ENCODE measurements at places on chromosomes 7 and 10.

DNA sequence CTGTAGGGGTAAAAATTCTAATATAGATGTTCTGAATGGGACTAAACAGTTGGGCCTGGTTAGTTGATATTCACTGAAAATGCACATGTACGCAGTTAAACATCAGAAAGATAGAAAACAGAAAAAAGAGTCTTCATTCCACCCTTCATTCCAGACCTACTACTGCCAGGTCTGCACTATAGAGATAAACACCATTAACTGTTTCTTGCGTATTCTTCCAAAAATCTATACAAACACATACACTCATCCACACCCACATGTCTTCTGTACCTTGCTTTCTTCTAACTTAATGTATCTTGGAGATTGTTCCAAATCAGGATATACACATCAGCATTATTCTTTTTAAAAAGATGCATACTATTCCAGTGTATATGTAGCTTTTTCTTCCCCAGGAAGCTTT, 13.9 kb upstream of the CLEC2L start:
- DNase-seq: no peak

DNA sequence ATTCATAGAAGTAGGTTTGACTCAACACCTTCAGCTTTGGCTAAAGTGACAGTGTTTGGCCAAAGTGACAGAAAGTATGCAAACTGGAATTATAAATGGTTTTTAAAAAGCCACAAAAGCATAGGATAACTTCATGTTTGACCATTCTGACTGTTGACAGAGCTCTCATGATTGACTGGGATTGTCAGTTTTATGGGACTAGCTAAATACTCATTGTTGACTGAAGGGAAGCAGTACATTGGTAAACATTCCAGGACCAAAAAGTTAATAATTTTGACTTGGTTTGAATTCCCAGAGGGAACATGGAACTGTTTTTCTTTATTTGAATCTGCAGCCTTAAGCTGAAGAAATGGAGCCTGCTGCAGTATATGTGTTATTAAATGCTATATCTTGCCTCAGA, 84.6 kb upstream of the STEAP4 start:
- no peak for DNase-seq

DNA sequence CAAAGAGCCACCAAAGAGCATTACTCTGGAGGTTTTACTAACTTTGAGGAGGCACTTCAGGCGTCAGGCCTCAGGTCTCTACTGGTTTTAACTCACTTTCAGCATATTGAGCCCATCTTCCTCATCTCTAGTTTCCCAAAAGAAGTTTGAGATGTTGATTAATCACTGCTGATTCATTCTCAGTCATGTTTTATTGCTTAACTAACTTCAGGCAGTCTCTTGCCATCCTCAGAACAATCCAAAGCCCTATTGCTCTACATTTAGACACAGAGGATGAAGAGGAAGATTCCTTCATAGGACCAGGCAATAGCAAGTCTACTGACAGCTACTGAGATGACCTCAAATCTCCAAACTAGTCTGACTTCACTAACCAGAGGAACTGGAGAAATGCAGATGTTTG, 39.1 kb upstream of the BET1 start:
- DNase-seq: no peak

DNA sequence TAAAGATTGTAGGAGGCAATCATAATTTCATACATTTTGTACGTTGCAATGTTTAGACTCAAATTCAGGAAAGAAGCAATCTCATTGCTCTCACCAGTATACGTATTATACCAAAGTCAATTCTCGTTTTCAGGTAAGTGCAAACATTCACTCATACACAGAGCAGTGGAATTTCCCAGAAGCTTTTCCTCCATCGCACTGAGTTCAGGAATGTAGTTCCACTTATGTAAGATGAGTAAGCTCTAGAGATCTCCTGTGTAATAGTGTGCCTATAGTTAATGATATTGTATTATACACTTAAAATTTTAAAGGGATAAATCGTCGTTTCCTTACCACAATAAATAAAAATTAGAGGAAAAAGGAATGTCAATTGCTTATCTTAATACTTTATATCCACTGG, 470.8 kb upstream of the KCND2 start:
- DNase-seq: no peak

GRCh38 chr7:76397409-76398183, 11.9 kb downstream of the SSC4D start:
- no peak for DNase-seq

DNA sequence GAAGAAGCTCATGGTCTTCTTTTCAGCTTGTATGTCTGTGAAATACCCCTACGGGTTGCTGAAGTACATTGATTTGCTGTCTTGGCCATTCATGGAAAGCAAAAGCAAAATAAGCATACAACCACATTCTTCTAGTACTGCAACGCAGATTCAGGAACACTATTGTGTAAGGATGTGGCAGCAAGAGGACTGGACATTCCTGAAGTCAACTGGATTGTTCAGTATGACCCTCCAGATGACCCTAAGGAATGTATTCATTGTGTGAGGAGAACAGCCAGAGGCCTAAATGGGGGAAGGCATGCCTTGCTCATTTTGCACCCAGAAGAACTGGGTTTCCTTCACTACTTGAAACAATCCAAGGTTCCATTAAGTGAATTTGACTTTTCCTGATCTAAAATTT, 133.4 kb upstream of the ANKRD1 start:
- DNase-seq: no peak

DNA sequence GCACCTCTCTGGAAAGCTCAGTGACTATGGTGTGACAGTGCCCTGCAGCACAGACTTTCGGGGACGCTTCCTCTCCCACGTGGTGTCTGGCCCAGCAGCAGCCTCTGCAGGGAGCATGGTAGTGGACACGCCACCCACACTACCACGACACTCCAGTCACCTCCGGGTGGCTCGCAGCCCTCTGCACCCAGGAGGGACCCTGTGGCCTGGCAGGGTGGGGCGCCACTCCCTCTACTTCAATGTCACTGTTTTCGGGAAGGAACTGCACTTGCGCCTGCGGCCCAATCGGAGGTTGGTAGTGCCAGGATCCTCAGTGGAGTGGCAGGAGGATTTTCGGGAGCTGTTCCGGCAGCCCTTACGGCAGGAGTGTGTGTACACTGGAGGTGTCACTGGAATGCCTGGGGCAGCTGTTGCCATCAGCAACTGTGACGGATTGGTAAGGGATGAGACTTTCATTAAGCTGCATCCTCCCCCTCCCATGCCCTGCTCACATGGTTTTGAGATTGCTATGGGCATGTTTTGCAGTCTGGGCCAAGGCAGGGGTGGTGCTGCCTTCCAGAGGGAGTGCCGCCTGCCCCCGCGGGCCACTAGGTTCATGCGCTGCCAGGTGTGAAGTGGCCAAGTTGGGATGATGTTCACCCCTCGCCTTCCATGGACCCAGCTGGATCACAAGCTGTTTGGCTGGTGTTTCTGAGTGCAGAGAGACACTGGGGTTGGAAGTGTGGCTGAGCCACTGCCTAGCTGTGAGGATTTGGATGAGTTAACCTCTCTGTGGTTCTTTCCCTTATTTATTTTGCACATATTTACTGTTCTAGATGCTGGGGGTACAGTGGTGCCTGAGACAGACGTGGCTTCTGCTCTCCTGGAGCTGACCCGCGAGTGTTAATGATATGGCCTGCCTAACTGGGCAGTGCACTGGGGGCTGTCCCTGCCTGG, 2.5 kb downstream of the ADAMTS14 start:
- DNase-seq: no peak

- DNase-seq: no peak
Measured at GRCh38 chr7:17495655-17496394, 197.4 kb downstream of the AHR start.

GRCh38 chr7:70835658-70836057, 296.3 kb upstream of the GALNT17 start:
- no peak for DNase-seq

DNA sequence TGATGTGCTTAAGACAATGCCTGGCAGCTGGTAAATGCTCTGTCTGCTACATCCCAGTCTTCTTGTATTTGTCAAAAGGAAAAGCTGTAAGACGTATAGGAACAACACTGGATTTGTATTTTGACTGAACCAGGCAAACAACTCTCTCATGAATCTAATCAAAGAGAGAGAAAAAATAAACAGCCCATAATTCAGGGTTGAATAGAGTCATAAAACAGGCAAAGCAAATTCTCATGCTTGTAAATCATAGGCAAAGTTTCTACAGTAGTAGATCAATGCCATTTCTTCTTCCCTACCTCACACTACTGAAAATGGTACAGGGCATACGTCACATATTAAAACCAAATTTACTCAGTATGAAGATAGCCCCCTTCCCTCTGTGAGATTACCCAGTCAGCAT, 166.3 kb downstream of the SKIDA1 start:
- no peak for DNase-seq

DNA sequence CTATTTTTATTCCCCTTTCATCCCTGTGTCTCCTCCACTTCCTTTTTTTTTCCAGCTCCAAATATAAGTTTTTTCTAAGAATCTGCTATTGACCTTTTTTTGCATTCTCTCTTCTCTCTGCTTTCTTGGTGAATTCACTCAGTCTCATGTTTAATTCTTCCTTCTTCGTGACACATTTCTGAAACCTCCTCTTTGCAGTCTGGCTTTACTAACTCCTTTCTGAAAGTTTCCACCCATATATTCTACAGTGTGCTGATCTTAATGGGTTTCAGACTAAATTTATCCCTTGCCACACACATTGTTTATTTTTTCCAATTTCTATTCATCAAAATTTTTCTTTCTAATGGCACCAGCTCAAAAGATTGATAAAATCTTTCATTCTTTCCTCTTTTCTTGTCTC, 47.8 kb upstream of the CALD1 start:
- DNase-seq: no peak

GRCh38 chr7:51639661-51640334, 323.2 kb upstream of the COBL start:
- no peak for DNase-seq

GRCh38 chr10:14325325-14325955, 5.3 kb downstream of the FRMD4A start:
- no peak for DNase-seq

DNA sequence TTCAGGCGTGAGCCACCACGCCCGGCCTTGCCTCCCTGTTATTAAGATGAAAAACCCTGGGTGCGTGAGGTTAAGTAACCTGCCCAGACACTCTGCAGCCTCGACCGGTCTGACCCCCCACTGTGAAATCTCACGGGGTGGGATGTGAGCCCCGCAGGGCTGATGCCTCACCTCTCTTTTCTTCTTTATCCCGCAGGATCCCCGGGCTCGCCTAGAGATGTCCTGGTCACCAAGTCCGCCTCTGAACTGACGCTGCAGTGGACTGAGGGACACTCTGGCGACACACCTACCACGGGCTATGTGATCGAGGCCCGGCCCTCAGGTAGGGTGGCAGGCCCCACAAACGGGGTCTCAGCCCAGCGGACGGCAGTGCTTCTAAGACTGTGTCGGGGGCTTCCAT, 461.1 kb upstream of the FOXK1 start:
- DNase-seq: no peak

DNA sequence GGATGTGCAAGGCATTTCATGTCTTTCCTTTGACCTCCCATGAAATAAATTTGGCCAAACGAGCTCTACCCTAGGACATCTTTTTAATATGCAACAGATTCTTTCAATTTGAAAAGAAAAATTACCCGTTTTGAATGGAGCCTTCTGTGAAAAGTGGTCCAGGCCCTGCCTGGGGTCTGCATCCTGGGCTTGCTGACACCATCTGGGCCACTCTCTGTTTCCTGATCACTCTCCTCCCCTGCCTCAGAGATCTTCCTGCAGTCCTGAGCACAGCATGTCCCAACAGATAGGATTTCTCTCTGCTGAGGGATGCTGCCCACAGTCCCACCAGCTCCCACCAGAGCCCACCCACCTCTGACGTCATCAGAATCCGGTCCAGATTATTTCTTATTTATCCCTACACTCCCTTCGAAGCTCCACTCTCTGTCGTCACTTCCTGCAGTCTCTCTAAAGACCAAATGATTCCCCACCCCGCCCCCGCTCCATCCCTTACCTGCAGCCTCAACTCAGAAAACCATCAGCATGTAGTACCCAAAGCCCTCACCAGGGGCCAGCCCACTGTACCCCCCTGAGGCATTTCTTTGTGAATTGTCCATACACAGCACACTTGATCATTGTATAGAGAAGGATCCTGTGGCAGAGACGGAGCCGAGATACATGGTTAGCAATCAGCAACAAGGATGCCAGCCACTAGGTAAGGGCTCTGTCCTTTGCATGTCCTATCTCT, 192.1 kb upstream of the MGMT start:
- no peak for DNase-seq

DNA sequence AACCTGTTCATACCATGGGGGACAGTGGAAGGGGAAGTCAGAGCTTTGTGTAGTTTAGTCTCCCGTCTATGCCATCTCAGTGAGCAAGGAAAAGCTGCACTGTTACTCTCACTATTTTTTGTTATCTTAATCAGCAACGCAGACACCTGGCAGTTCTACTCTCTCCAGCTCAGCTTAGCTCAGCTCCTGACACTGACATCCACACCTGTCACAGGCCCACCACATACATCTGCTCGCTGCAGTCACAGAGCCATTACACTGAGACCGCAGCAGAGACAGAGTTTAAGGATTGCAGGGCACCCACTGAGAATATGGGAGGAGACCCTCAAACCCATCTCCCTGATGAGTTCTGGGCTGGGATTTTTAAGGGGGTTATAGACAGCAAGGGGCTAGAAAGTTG, 257.3 kb upstream of the AKR1E2 start:
- no peak for DNase-seq

- DNase-seq: no peak
Measured at GRCh38 chr10:34061841-34062240, 727.4 kb upstream of the NRP1 start.

DNA sequence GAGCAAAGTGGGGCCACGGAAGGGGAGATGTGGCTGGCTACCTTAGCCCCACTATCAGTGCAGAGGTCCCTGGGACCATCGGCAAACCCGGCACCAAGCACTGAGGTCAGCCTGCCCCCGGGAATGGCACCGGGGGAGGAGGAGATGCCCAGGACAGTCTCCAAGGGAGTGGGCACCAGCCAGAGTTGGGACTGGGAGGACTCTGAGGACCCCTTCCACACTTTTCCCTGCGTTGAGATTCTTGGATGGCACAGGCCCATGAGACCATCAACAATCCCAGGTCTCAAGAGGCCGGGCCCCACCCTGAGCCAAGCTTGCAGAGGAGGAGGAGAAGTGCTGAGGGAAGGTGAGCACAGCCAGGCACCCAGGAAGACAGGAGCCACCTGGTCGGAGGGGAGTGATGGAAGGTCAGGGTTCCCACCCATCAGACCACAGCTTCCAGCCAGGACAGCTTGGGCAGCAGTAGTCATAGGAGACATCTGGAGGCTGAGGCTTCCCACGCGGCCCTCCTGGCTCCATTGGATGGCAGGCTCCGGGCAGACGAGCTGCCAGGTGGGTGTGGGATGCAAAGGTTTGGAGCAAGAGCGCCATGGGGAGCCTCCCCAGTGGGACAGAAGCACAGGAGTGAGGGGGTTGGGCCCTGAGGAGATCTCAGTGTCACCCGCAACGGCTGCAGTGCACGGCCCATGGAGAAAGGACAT, 2.6 kb upstream of the OPN4 start:
- no peak for DNase-seq

DNA sequence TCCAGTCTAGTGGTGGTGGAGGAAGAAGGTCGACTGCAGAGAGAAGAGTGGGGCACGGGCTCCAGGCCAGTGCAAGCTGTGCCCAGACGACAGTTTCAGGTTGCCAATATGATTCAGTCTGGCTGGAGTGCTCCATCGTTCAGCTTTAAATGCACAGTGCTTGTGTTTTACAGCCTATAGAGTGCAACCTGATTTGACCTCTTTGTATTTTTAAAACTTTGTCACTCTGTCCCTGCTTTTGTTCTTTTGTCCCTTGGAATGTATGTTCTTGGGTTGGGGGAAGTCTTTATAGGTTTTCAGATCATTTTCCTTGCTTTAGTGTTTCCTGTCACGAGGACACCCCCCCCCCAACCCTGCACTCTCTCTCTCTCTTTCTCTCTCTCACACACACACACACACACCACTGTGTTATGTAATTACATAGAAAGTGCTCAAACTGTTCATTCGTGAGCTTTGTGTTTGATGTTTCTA, 198.0 kb downstream of the CAMK1D start:
- no peak for DNase-seq
